HEK293T (cell line): ENCODE measurements at places on chromosomes 12 and 14.

DNA sequence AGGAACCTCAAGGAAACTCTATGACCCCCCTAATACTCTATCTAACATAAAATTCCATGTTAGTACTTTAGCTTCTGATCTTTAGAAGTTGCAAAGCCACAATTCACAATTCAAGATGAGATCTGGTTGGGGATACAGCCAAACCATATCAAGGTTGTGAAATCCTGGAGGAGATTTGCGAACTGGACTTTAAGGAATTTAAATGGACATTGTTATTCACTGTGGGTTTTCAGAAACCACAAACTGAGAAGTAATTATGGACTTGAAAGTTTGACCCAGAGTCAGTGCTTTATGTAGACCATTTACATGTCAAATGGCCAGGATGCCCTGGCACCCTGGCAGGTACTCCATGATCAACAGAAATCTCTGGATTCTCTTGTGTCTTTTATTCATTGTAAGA lies 14.2 kb upstream of the CDKL1 start:
- no peak for DNase-seq

DNA sequence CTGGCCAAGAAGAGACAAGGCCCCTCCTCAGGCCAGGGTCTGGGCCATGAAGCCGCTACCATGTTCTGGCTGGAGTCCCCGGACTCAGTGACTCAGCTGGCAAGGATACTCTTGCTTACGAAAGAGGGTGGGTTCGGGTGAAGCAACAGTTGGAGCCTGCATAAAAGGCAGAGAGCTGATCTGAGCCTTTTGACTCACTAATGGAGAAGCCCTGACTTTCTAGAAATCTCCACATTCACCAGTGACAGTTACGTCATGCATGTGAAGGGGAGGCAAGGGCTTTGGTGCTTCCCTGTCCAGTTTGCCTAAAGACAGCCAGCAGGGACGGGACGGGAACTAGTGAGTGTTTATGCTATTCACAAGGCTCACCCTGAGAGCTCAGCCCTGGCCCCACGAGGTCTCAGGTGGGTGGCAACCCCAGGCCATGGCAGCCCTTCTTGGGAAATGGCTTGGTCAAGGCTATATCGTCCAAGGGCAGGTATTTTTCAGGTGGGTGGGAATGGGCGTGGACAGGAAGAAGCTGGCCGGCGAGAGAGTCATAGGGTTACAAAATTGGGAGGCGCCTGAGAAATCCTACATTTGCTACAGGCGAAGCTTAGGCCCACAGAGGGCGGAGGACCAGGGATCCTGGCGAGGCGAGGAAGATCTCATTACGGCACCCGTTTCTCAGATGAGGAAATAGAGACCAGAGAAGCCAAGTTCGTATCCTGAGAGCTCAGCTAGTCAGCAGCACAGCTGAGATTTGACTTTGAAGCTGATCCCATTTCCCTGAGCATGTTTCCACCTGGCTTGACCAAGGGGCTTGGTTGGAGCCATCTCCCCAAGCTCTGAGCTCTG lies 314.6 kb downstream of the BCL11B start:
- no peak for DNase-seq

DNA sequence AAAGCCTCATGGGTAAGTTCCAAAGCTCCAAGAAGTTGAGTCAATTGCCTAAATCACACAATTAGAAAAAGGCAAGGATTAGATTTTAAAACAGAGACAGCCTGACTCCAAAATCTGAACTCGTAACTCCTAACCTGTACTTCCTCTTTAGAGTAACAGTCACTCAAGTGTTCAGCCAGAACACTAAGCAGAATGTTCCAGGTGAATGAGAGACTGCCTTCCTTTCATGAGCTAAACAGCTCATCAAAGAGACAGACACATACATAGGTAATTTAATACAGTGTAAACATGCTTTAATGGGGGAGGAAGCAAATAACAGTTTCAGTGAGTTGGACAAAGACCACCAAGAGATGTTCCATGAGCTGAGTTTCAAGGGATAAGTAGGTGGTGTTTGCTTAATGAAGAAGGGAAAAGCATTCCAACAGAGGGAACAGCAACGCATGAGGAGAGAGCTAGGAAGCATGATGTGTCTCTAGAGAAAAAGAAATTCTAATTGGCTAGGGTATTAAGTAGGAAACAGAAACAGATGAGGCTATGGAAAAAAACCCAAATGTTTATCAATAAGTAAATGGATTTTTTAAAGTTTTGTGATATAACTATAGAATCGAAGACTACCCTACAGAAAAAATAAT lies 403.9 kb downstream of the MED13L start:
- no peak for DNase-seq

- DNase-seq = no peak
Observed at GRCh38 chr14:101525640-101526527, 35.4 kb upstream of the DIO3 start.

DNA sequence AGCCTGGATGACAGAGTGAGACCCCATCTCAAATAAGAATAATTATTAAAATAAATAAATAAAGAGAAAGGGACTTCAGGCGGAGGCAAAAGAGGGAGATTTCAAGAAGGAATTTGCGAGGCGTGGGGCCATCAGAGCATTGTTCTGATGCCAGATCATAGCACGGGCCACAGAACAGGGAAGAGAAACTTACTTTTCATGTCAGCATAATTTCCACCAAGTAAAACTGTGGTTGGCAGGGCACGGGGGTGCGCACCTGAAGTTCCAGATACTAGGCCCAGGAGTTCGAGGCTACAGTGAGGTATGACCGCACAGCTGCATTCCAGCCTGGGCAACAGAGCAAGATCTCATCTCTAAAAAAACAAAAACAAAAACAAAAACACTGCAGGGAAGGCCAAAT lies 11.0 kb upstream of the PLBD1 start:
- DNase-seq = no peak

- no peak for DNase-seq
Observed at GRCh38 chr12:93944201-93944600, 204.2 kb upstream of the PLXNC1 start.
